ENCODE measurements at places on chromosomes 3 and 15. TPM values are rescaled to one million over a fixed set of nuclear protein-coding genes. Genes with fewer than 3 reads are reported as not detected.

PAQR5 gene
- total RNA-seq = 2.6 TPM

LMAN1L gene
- not detected for total RNA-seq

CELF6 gene
- not detected for total RNA-seq

GOLGA8K gene
- not detected for total RNA-seq

PLA1A gene
- 0.18 TPM for total RNA-seq

B3GALNT1 gene
- total RNA-seq = 23.6 TPM

PAK6 gene
- not detected for total RNA-seq

EPHB1 gene
- total RNA-seq = under 0.01 TPM

TBCCD1 gene
- total RNA-seq = 9.0 TPM

CDHR4 gene
- total RNA-seq = not detected

ZBBX gene
- total RNA-seq = not detected

NUP210 gene
- total RNA-seq = not detected

PIAS1 gene
- total RNA-seq = 6.3 TPM

DGKG gene
- under 0.01 TPM for total RNA-seq

LINGO1 gene
- total RNA-seq = not detected

GP5 gene
- total RNA-seq = under 0.01 TPM

MBD4 gene
- total RNA-seq = 16.1 TPM

ARPP21 gene
- not detected for total RNA-seq

TMCO5A gene
- total RNA-seq = not detected

All from myometrial cell (primary cell).